ENCODE measurements at places on chromosomes 4 and X. TPM values are rescaled to one million over a fixed set of nuclear protein-coding genes. Genes with fewer than 3 reads are reported as not detected.

The TBC1D9 gene
- 26.5 TPM for total RNA-seq

The CTAG2 gene
- total RNA-seq, result not detected

The VGLL1 gene
- not detected for total RNA-seq

The DCHS2 gene
- total RNA-seq, result not detected

The MTMR8 gene
- not detected for total RNA-seq

The COX7B2 gene
- total RNA-seq, result 86.5 TPM

The BEND2 gene
- 2.6 TPM for total RNA-seq

The POLN gene
- total RNA-seq, result 0.24 TPM

- no peak for DNase-seq
These were observed 35.9 kb downstream of the HPGDS start for GRCh38 chr4:94306713-94307112.

DNA sequence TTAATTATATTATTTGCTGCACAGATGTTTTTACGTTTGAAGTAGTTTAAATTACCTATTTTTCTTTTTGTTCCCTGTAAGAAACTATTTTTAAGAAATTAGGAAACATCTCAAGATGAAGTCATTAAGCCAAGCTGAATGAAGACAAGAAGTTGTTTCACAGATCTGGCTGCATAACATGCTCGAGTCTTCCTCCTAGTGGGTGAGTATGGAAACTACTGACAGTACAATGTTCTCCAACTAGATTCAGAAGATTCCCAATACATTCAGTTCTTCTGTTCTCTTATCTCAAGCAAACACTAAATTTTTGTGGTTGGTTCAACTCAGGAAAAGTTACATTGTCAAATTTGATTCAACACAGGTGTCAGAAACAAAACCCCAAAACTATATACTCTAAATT lies 256.8 kb upstream of the VCX start:
- DNase-seq, result peak; percentile 25

- DNase-seq, result peak; percentile 68
These were observed 94.7 kb upstream of the NAP1L5 start for GRCh38 chr4:88792268-88792781.

DNA sequence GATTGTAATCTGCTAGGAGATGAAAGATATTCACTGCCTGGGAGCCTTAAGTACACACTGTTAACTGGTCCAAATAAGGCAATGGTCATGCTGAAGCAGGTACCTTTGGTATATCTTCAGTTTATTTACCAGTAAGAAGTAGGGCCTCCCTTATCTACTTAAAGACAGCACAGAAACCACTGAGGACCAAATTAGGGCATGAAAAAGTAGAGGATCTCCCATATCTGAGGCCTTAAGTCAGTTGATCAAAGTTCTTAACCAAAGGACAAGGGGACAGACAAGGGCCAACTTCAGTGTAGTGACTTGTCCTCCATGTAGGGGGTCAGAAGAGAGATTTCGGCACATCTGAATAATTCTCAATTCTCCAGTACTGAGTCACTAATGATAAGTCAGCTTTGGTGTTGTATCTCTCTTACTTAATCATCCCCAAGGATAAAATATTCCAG lies 59.1 kb downstream of the AMELX start:
- DNase-seq, result no peak

Measured in A172 (cell line).